NCI-H345 (cell line): ENCODE measurements at places on chromosomes 5 and 9.

DNA sequence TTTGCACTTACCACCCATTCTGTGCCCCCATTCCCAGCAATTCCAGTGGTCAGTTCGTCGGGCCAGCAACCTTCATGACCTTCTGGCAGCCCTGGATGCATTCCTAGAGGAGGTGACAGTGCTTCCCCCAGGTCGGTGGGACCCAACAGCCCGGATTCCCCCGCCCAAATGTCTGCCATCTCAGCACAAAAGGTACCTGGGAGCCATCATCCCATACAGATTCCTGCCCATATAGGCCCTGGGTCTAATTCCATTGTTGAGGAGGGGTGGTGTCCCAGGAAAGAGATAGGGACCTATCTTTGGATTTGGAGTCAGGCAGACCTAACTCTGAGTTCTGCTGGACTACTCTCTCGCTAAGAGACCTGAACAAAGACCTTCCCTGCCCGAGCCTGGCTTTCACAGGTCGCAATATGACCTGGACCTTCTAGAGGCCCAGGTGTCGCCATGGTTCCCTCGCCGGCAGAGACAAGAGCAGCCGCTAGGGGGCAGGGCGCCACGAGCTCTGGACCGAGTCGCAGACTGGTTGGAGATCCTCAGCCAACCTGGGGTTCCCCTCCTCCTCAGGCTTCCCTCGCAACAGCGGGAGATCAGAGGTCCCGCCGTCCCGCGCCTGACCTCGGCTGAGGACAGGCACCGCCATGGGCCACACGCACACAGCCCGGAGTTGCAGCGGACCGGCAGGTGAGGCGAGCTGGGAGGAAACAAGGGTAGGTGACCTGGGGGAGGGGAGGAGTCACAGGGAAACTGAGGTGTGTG, 3.1 kb downstream of the SLC4A9 start:
- DNase-seq = no peak

DNA sequence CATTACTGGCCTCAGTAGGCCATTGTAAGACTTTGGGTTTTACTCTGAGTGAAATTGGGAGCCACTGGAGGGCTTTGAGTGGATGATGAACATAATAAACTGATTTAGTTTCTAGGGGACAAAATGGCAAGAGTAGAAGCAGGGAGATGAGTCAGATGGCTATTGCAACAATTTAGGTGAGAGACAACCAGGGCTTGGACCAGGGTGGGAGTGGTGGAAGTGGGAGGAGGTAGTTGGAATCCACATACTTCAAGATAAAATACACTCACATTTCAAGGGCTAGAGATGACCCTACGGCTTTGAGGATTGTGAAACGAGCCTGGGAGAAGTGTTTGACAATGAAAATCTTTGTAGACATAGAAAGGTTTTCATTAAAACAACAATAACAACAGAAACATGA, 136.3 kb downstream of the ACTBL2 start:
- no peak for DNase-seq

- no peak for DNase-seq
Measured at GRCh38 chr9:341634-342421, 127.2 kb downstream of the DOCK8 start.

DNA sequence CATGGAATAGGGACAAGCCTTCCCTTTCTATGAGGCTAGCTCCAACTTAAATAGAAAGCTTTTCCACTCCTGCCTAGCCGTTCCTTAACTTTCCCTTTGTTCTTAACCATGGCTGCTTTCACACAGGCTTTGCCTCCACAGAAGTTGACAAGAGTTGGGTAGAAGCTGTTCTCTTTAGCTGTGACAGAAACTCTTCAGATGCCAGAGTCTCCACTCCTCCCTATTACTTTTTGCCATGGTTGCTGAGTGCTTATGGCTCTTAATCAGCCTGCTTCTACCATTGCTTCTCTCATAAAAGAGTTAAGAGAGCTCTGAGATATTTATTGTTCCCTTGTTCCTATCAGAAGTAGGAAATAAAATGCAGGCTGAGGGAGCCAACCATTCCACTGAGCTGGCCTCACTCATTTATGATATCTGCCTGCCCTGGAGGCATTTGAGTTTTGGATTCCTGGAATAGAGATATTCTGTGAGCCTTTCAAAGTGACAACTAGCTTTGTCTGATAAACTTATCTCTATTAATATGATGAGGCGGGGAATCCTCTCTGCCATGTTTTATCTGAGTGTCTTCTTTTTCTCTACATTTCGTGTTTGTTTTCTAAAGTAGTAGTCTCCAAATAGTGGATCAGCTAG, 162.6 kb downstream of the DMAC1 start:
- DNase-seq = no peak

DNA sequence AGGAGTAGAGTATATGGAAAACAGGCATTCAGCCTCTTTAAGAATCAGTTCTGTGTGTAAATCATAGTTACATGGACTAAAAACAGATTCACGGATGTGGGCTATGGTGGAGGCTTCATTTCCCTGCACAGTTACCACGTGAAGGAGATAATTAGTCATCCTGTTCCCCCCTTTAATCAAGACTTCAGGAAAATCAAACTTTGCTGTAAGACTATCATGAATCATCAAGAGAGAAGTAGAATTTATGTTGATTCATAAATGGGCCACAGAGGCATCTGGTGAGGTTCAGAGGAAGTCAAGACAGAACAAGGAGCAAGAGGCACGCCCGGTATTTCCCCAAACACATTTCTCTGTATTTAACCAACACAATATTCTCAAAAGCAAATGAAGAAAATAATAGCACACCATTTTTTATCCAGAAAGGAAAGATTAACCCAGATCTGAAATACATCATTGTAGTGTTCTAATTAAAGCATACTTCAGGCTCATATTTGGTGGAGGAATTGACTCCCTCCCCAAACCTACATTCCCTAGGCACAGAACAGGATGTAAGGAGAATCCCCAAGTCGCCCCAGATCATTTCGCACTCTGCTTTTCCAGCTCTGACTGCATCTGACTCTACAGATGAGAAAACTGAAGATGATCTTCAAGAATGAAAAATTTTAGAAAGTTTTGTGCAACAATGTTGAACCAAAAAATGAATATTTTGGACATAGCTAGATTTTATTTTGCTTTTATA, 175.8 kb upstream of the GAS1 start:
- DNase-seq = no peak

GRCh38 chr9:134549336-134549735, 92.3 kb upstream of the COL5A1 start:
- DNase-seq = no peak

DNA sequence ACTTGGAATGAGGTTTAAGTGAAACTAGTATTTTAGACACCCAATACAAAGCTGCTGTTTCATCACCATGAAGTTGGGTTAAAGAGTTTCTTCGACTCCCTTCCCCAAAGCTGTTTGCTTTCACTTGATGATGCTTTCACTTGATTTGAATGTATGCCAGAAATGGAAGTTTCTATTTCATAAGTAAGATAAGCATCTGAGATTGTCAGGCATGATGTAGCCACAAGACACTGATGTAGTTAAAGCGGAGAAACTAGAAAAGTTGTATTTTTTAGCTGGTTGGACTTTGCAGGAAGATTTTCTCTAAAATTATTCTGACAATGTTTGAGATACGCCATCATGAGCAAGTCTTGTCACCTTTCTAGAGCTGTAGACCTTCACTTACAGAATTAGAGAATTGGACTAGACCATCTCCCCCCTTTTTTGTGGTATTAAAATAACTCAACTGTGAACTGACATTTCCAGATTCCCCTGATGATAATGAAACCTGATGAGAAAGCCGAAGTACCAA, 20.0 kb downstream of the MOCS2 start:
- no peak for DNase-seq

GRCh38 chr5:135221187-135221473, 177.9 kb downstream of the MACROH2A1 start:
- DNase-seq = no peak

DNA sequence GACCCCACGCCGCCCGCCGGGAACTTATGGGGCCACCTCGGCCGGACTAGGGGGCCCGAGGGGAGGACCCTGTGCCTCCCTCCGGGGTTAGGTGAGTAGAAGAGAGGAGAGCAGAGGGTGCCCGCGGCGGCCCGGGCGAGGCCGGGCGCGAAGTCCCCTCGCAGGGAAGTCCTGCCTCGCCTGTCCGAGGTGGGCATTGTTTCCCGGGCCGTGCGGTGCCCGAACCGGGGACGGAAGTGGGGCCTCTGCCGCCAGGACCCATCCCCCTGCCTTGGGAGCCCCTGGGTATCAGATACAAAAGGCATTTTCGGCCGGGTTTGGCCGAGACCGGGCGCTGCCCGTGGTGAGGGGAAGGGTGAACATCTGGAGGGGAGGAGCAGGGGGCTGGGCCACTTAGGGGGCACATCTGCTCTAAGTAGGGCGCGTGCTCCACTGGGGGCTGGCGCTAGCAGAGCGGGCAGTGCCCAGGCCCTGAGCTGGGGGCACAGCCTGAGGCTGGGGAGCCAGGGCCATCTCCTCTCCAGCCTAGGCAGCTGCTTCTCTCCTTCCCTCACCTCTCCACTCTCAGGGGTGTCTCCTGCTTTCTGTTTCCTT, 48.2 kb downstream of the DAB2IP start:
- DNase-seq = peak; percentile 23

- peak; percentile 9 for DNase-seq
Measured at GRCh38 chr9:95852059-95853032, 23.1 kb upstream of the ERCC6L2 start.

DNA sequence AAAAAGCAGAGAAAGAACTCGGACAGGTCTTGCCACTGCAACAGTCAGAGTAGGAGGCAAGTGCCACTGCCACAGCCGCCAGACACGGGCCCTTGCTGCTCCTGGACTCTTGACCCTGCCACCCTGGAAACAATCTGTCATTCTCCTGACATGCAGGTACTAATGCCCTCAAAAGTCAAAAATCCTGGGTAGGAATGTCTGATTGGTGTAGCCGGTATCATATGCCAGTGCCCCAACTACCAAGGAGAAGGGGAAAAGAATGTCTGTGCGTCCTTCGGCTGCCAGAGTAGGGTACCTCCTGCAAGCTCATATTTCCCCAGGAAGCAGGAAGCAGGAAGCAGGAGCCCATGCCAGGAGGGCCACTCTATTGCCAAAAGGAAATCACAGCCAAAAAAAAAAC, 30.5 kb upstream of the F2RL1 start:
- no peak for DNase-seq

GRCh38 chr9:132546148-132547051, 36.0 kb upstream of the BARHL1 start:
- DNase-seq = peak; percentile 79

- DNase-seq = no peak
Measured at GRCh38 chr5:10726913-10727517, 34.0 kb downstream of the DAP start.

- DNase-seq = no peak
Measured at GRCh38 chr5:176388003-176388443, 375 bp downstream of the NOP16 start.

GRCh38 chr5:178590924-178591423, 781 bp upstream of the COL23A1 start:
- DNase-seq = no peak

DNA sequence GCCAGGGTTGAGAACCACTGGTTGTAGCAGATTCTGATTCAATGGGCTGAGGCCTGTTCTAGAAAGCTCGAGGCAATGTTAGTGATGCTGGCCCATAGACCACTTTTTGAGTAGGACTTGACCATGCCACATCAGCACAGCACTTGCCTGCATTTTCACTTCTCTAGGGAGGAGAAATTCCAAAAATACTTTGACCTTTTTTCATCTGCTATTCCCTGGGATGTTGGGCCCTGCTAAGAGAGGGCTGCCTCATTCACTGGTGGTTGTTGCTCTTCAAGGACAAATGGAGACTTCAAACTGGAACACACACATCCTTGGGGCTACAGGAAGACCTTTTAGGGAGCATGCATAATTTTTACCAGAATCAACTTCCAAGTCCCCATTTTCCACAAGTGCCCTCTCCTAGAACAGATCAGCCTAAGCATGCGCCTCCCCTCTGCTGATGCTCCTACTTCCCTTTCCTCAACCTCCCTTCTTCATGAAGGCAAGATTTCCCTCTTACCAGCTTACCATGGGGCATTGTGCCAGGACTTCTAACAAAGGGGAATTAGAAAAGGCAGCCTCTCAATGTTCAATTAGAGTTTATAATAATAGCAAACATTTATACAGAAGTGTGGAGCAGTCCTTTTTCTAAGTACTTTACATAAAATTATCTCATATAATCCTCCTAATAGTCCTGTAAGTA, 12.7 kb upstream of the TGFBI start:
- DNase-seq = no peak

DNA sequence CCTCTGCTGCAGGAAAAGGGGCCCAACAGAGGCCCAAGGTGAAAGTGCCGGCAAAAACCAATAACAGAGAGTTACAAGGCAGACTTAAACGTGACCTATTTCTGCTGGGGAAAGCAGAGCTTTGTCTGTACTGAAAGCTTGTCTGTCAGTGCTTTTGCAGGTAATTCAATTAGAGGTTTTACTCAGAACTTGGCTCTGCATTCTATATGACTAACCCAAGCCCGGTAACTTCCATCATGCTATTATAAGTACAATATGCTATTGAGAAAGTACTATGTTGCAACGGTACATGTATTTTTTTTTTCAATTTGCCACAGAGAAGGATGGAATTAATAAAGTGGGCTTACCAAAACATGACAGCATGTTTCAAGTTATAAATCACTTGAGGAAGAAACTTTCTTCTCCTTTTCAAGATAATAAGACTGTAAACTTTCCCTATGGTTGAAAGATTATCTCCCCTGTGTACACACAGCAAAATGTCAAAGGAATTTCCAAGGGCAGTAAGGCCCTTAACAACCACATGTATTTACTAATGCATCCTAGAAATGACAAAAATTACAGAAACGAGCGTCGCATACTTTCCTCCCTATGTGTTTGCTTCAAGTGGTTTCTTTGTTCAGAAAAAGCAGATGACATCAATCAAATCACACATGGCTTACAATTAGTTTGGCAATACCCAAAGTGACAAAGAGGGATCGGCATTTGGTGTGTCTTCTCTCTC, 282.4 kb downstream of the EFNA5 start:
- DNase-seq = no peak

DNA sequence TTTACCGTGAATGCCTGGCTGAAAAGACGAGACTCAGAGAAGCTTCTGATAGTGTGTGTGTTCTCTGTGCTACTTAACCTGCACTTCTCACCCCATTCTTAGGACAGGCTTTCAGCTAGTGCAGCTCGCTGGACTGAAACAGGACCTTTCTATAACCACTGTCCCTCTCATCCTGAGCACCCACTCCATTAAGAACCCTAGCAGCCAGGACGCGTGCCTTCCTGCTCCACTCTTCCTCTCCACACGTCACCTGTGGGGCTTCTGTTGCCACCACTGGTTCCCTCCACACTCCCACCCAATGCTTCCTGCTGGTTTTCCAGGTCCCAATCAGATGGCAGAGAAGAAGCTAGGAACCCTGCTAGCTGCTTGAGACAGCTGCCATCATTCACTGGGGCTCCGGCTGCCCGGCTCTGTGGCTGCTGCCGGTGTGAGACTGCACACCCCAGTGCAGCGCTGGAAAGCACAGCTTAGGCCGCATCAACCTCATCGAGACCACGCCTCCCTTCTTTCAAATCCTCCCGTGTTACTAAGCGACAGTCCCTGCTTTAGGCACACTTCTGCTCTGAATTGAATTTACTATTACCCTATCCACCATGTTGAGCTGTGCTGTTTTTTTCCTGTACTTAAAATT, 44.0 kb downstream of the RNF130 start:
- DNase-seq = no peak

GRCh38 chr9:115335439-115335838, 217.5 kb upstream of the TNC start:
- no peak for DNase-seq
